ENCODE measurements at places on chromosomes 7 and 10.
A peak's percentile ranks its signal among the peaks of the same experiment; 100 is the strongest.

- no peak for DNase-seq
Observed at GRCh38 chr10:521261-522250, 167.9 kb downstream of the DIP2C start.

DNA sequence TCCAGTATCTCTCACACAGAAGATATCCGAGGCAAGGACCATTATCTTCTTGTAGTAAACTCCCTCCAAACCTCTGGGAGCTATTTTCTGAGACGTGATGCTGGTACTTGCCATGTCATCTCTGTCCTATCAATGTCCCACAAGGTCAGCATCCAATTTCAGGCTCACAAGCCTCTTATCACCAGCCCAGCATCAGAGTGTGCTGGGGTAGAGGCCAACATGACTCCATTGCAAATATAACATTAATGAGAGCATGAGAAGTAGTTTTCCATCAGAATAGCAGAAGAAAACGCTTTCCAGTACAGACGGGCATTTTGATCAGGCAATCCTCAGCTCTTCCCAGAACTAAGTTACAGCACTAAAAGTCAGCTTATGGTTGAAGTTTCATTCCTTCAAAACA lies 5.6 kb downstream of the MORN4 start:
- DNase-seq, result no peak

- no peak for DNase-seq
Observed at GRCh38 chr10:115049960-115050359, 43.2 kb upstream of the ATRNL1 start.

DNA sequence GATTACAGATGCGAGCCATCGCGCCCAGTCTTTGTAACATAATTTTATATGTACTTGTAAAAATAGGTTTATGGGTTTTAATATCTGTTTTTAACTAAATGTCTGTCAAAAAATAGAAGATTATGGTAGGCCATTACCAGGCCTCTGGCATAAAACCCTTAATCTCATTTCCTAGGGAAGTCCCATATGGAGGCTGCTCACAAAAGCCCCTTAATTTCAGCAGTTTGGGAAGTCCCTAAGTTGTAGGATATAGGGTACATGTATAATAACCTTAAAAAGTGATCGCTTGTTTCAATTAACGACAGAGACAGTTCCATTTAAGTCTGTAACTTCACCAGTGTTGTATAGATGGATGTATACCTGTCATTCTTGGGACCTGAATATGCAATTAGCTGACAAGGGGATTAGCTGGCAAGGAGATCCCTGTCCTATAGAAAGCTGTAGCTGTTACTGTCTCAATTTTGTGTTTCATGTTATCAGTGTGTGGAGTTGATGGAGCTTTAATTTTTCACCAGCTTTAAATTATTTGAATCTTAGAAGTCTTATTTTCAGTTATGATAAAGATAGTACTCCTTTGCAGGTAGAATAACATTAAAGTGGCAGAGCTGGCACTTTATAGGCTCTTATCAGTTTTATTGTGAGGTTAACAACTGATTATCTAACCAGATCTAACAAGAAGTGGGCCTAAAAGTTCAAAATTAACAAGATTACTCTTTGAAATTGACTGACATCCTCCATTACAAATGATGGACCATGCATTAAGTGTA lies 10.5 kb downstream of the TRIM24 start:
- DNase-seq, result no peak

- DNase-seq, result no peak
Observed at GRCh38 chr10:48466611-48467240, 138.1 kb downstream of the ARHGAP22 start.

- DNase-seq, result no peak
Observed at GRCh38 chr7:44580945-44581878, 819 bp downstream of the TMED4 start.

GRCh38 chr7:132393789-132394261 lies 182.4 kb downstream of the PLXNA4 start:
- no peak for DNase-seq

DNA sequence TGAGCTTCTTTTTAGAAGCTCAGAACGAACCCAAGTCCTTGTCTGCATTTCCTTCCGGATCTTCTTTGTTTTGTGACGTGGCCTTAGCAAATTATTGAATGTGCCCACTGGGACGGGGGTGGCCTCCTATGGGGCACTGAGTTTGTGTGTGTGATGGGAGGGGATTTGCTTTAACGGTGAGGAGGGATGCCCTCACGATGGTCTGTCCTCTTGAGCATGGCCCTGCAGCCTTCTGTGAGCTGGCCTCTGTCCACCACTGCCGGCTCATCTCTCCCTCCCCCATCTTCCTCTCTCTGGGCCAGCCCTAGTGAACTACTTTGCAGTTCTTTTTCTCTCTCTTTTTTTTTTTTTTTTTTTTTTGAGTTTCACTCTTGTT lies 62.9 kb upstream of the MKRN1 start:
- DNase-seq, result no peak

DNA sequence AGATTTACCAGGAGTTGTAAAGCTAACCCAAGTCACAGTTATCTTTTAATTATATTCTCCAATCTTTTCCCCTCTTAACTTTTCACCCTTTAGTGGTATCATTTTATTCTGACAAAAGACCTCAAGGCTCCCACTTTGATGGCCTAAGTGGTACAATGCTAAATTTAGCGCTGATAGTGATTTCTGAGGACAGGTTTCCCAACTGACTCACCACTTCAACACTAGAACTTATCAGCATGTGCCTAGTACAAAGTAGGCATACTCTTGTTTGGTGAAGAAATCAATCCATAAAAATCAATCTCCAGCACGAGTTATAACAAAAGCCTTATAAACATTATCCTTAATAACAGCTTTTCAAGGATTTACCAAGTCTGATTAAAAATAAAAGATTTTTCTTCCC lies 7.5 kb downstream of the SNX13 start:
- no peak for DNase-seq

DNA sequence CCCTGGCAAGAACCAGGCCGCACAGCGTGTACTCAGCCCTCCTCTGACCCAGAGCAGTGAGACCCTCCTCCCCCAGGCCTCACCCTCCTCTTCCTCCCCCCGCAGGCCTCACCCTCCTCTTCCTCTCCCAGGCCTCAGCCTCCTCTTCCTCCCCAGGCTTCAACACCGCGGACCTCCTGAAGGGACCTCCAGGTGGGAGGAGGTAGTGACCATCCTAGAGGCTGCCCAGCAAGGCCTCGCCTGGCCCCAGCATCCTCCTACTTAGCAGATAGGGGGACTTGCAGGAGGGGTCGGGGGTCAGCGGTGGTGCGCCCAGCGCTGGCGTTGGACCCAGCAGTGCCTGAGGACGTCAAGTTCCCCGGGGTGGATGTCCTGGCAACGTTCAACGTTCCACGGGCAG lies 270.8 kb downstream of the ELFN1 start:
- DNase-seq, result no peak

GRCh38 chr10:131157899-131158298 lies 153.6 kb downstream of the TCERG1L start:
- DNase-seq, result no peak

DNA sequence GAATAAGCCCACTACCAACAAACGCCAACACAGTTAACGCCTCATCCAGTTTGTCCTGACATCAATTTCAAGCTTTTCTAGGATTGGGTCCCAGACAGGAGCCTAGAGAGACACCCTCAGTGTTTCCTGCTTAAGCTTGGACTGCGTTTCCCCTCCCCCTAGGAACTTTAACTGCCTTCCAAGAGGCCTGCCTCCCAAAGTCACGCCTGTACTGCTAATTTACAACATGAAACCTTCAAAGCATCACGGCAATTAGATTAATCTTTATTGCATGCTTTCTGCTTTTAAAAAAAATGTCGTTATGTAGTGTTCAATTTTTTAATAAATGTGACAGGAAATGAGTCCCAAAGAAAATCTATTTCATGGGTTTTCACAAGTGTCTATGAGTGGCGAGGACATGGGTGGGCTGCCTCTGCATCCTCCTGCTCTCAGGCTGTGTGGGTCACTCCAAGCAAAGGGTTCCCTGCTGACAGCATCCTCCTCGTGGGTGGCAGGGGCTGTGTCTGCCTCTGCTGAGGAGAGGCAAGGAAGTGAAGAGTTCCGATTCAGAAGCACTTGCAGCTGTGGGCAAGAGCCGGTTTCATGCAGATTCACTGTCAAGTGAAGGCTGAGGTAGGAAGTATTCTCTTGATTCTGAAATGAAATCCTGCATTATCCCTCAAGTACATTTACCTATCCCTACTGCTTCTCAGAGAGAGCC lies 193.0 kb upstream of the KMT2E start:
- DNase-seq, result no peak

DNA sequence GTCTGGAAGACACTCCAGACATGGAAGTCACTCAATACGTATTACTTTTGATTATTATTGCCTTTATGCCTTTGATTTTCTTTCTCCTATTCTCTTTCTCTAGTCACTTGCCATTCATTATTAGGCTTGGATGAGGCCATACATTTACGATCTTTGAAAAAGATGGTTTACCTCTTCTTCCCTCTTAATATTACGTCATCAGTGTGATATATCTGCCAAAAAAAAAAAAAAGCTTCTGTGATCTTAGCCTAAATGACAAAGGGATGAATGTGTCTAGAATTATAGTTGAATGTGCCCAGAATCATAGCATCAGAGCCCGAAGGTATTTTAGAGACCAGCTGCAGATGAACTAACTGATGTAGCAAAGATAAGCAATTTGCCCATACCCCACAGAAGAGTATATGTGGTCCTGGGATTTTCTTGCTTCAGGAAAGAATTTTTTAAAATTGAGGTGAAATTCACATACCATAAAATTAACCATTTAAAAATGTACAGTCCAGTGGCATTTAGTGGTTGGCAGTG lies 73.9 kb downstream of the HHEX start:
- DNase-seq, result no peak

DNA sequence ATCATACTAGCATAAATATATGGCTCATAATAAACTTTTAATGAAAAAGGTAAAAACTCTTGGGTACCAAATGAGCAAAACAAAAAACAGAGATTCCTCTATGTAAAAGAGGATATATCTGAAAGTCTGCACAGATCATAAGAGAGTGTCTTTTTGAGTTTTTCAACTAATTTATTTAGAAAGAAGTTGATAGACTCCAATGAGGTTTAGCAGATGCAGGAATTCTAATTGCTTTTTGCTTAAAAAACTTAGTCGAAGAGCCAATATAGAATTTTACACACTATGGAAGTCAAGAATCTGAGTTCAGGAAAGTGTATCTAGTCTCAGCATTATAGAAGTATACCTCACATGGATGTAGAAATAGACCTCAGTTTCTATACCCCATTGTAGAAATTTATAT lies 3.4 kb upstream of the MLLT10 start:
- DNase-seq, result no peak

GRCh38 chr10:92627845-92628480 lies 35.0 kb downstream of the KIF11 start:
- no peak for DNase-seq

- no peak for DNase-seq
Observed at GRCh38 chr7:76285604-76286374, 16.7 kb upstream of the HSPB1 start.

GRCh38 chr10:126177417-126178030 lies 210.8 kb downstream of the ADAM12 start:
- DNase-seq, result no peak

DNA sequence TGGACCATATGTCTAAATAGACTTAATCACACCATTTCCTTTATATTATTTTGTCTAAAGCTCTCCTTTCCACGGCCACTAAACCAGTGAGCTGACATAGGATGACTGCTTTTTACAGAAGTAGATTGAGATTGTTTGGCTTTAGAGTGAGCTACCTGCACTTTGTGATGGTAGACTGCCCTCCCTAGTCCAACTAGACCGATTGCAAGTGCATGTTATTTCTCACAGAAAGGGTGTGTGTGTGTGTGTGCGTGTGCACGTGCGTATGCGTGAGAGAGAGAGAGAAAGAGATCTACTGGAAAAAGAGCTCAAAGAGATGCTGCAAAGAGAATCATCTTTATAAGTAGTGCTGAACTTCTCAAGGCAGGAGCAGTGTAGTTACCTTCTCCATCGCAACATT lies 60.7 kb downstream of the VCL start:
- no peak for DNase-seq

GRCh38 chr7:65809259-65809981 lies 63.5 kb upstream of the VKORC1L1 start:
- DNase-seq, result no peak

- DNase-seq, result no peak
Observed at GRCh38 chr7:6533893-6534495, 17.3 kb downstream of the GRID2IP start.

- no peak for DNase-seq
Observed at GRCh38 chr10:84818961-84819360, 490.6 kb downstream of the CCSER2 start.

DNA sequence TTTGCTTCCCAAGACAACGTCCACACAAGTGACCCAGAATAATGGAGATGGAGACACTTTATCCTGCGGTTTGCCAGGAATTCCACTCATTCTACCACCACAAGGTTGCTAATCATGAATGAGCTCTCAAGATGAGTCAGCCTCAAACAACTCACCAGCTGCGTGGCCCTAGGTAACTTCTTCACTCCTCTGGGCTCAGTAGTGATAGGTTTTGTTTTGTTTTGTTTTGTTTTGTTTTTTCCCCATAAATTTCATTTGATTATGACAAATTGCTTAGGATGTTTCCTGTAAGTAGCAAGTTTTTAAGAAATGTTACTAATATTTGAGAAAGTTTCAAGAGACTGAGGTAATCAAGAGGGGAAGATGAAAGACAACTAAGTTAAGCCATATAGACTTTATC lies 286.8 kb downstream of the PARD3 start:
- DNase-seq, result peak; percentile 81

- DNase-seq, result no peak
Observed at GRCh38 chr10:89668386-89669071, 23.5 kb upstream of the PANK1 start.

DNA sequence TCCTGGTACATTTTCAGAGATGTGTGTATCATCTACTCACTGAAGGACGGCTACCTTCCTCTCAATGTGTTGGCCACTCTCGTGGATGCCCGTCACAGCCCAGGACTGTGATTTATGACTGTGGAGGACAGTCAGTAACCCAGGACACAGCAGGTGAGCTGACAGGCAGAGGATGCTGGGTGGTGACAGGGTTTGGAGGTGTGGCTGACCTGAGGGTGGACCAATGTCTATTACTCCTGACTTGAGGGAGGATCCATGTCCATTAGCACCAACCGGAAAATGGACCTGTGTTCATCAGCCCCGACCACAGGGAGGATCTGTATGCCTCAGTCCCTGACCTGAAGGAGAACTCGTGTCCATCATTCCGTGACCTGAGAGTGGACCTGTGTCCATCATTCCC lies 96.1 kb downstream of the ADCY1 start:
- DNase-seq, result no peak

- no peak for DNase-seq
Observed at GRCh38 chr7:87217983-87218653, 1.4 kb downstream of the TMEM243 start.

- DNase-seq, result no peak
Observed at GRCh38 chr7:28178599-28178998, 2.0 kb downstream of the JAZF1 start.

DNA sequence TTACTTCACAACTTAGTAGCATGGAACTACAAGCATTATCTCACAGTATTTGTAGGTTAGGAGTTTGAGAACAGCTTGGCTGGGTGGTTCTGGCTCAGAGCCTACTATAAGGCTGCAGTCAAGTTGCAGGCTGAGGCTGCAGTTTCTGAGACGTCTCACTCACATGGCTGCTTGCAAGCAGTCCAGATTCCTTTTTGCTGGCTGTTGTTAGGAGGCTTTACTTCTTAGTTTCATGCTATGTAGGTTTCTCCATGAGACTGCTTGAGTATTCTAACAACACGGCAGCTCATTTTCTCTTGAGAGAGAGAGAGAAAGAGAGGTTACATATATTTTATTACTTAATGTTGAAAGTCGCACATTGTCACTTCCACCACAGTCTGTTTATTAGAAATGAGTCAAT lies 1073.9 kb downstream of the NXPH1 start:
- DNase-seq, result no peak
